A549 treated with RU486 at 1 μM for 4 hours (cell line): ENCODE measurements at places on chromosomes 2 and 18. TPM values are rescaled to one million over a fixed set of nuclear protein-coding genes. Genes with fewer than 3 reads are reported as not detected.

The FHL2 gene
- 66.7 to 89.2 TPM (median 79.7 TPM) in 5 replicates for total RNA-seq

The PLEK gene
- total RNA-seq, result not detected in 5 replicates

The FBXO36 gene
- 0.93 to 1.8 TPM (median 1.2 TPM) in 5 replicates for total RNA-seq

The SCYGR2 gene
- not detected in 5 replicates for total RNA-seq

The RAPGEF4 gene
- 0.11 to 0.23 TPM (median 0.12 TPM) in 5 replicates for total RNA-seq

The ELOA2 gene
- total RNA-seq, result not detected in 5 replicates

The CTNNA2 gene
- total RNA-seq, result 0.13 to 0.89 TPM (median 0.22 TPM) in 5 replicates
